ENCODE measurements at places on chromosomes 2 and 18. TPM values are rescaled to one million over a fixed set of nuclear protein-coding genes. Genes with fewer than 3 reads are reported as not detected.

DNA sequence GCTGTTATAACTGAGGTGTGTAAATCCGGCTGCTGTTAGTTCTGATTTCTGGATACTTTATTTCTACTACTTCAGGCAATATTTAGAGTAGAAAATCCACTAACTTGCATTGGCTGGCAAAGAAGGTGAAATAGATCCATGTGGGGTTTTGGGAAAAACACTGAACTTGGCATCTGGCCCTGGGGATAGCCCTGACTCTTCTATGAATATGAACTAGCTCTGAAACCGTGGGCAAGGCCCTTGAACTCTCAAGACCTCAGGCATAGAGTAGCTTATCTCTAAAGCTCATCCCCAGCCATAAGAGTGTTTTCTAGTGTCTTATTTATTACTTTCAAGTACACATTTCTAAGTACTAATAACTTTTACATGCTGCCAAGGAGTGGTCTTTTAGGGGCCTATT, 25.8 kb downstream of the PARD3B start:
- DNase-seq: no peak

SERPINB3 gene
- 0.05 TPM for total RNA-seq

DNA sequence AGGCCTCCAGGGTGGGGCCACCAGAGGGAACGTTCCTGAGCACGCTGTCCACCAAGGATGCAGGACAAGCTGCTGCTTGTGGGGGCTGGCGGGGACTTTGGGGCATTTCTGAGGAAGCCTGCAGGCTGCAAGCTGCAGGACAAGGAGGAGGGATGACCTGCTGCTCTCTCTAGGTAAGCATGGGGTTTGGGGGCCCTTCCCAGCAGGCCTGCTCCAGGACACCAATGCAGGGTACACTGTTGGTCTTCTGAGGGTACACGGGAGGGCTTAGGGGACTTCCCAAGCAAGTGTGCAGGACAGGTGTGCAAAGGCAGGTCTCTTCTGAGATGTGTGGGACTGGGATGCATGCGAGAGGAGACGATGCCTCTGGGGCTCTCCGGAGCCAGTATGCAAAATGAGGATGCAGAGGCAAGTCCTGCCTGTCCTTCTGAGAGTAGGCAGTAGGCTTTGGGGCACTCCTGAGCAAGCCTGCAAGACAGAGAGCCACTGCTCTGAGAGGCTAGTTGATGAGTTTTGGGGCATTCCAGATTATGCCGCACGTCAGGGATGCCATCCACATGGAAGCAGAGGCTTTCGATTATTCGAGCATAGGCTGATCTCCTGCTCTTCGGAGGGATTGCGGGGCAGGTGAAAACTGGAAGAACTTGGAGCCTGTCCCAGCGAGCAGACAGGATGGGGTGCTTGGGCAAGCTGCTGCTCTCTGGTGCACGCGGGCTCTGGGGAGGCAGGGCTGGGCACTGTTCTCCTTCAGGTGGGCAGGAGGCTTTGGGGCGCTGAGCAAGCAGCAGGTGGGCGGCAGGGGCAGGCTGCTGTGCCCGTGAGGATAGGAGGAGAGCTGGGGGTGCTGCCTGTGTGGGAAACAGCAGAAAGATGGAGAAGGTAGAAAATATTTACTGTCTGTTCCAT, 44.6 kb downstream of the CNGA3 start:
- DNase-seq: no peak

DNA sequence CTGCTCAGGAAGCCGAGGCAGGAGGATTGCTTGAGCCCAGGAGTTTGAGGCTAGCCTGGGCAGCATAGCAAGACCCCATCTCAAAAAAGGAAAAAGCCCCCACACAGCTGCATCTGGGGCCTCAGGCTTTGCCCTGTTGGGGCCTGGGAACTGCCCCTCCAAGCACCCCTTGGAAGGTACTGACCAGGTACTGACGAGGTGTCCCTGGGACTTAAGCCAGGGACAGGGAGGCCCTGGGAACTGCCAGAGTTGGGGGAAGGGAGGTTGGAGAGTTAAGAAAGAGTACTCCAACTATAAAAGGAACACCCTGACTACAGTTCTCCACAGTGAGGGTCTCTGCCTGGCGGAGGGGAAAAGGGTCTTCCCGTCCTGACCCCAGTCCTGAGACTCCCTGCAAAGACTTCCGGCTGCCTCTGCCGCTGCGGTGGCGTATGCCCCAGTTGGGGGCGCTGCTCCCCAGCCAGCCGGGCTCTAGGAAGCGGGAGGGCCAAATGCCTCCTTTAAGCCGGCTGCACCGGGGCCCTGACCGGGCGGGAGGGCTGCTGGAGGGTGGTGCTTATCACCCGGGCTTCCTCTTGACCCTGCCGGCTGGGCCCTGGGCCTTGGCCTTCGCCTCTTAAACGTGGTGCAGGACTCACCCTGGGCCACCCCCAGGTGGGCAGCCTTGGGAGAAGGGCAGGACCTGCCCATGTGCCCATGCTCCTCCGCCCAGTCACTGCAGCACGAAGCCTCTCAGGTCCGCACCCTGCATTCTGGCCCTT, 12.8 kb downstream of the SLC30A3 start:
- peak; percentile 52 for DNase-seq

FBXO36 gene
- 0.56 TPM for total RNA-seq

GRCh38 chr2:101251844-101252407, 760 bp upstream of the CNOT11 start:
- no peak for DNase-seq

GRCh38 chr18:23883277-23883790, 131.2 kb upstream of the TTC39C start:
- no peak for DNase-seq
